ENCODE measurements at places on chromosomes 1 and 21. TPM values are rescaled to one million over a fixed set of nuclear protein-coding genes. Genes with fewer than 3 reads are reported as not detected.

- H3K27ac ChIP-seq: no peak overlapping the region
- no peak overlapping the region for H3K4me3 ChIP-seq
- H3K27me3 ChIP-seq: no peaks in the 10 kb centered on the region
- no peaks in the 10 kb centered on the region for H3K36me3 ChIP-seq
- H3K4me1 ChIP-seq: no peaks in the 10 kb centered on the region
- no peak for DNase-seq
These were observed 70.6 kb downstream of the SYT6 start for GRCh38 chr1:114082867-114083585.

DNA sequence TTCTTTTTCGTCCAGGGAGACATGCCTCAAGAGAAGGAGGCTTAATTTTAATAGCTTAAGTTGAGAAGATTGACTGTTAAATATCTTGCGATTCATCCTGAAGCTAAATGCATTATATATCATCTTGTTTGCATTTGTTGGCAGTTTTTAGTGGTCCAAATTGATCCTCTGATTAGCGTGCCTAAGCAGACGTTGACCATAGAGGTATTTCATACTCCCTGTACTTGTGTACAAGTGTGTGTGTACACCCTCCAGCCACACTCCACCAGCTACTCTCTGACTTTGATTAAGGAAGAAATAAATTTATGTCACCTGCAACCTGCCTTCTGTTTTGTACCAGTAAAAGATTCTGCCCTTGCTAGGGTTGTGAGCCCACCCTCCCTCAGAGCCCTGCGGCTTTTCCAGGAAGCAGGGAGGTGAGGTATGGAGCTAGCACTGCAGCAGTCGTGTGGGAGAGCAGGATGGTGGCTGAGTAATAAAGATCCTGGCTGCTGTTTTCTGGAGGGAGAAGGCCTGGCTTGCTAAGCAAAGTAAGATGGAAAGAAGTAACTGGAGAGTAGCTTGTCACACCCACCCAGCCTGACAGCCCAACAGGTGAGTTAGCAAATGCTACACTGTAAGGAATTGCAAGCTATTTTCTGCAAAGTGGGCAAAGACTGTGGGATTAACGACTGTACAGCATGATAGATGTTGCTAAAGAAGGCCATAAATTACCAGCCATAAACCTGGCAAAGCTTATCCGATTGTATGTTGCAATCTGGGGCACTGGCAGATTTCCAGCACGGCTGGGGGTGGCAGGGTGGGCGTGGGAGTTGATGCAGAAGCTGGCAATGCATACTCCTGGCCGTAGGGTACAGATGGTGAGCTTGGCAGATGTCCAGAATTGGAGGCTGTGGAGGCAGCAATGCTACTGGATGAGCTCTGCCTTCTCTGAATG, 170.2 kb downstream of the TNR start:
- no peaks in the 10 kb centered on the region for H3K27me3 ChIP-seq
- H3K4me1 ChIP-seq: no peaks in the 10 kb centered on the region
- H3K4me3 ChIP-seq: no peak overlapping the region
- H3K27ac ChIP-seq: no peak overlapping the region

DNA sequence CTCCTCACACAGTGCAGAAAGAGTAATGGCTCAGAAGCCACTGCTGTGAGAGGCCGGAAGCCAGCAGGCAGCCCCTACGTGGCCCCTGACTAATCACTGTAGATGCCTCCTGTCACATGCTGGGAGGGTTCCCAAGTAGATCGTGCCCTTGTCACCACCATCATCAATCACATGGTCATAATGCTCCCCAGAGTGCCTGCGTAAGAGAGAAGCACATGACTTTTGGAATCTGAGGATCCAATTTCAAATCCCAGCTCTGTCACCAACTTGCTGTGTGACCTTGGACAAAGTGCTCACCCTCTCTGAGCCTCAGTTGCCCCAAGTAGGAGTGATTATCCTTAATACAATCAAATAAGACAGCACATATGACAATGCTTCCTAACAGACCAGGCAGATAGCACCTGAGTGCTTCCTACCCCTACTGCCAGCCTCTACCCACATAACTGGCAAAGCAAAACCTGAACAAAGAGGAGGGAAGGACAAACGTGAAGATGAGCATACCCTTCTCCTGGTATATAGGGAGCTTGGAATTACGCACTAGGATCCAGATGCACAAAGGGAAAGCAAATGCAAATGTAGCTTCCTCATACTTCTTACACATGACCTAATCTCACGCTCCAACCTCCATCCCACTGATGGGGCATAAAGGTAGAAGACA, 65.7 kb downstream of the SDC3 start:
- H3K27me3 ChIP-seq: no peaks in the 10 kb centered on the region
- DNase-seq: no peak
- H3K27ac ChIP-seq: no peak overlapping the region
- H3K4me1 ChIP-seq: no peaks in the 10 kb centered on the region
- no peak overlapping the region for H3K4me3 ChIP-seq

GRCh38 chr1:160322831-160323230, 20.2 kb downstream of the COPA start:
- no peak overlapping the region for H3K4me3 ChIP-seq
- H3K4me1 ChIP-seq: no peaks in the 10 kb centered on the region
- no peak overlapping the region for H3K27ac ChIP-seq
- H3K27me3 ChIP-seq: no peaks in the 10 kb centered on the region

DNA sequence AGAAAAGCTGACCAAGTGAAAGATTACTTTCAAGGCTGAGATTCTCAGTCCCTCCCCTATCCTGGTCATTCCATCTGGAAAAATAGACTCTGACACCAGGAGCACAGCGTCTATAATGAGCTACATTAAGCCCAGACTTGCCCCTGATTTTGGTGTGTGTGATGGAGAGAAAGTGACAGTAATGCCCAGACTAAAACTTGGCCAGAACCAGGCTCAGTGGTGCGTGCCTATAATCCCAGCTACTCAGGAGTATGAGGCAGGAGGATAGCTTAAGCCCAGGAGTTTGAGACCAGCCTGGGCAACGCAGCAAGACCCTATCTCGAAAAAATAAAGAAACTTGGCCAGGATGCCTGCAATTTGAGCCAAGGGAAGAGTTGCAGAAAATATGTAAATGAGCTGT, 15.9 kb downstream of the PLEKHA6 start:
- no peaks in the 10 kb centered on the region for H3K36me3 ChIP-seq
- no peak overlapping the region for H3K4me3 ChIP-seq
- DNase-seq: no peak
- H3K4me1 ChIP-seq: peaks cover 20% of the 10 kb centered on the region
- no peaks in the 10 kb centered on the region for H3K27me3 ChIP-seq

- DNase-seq: peak; percentile 27
- H3K4me1 ChIP-seq: peaks cover 55% of the 10 kb centered on the region
- H3K4me3 ChIP-seq: no peak overlapping the region
These were observed 53.4 kb downstream of the GADD45A start for GRCh38 chr1:67738401-67738800.

DNA sequence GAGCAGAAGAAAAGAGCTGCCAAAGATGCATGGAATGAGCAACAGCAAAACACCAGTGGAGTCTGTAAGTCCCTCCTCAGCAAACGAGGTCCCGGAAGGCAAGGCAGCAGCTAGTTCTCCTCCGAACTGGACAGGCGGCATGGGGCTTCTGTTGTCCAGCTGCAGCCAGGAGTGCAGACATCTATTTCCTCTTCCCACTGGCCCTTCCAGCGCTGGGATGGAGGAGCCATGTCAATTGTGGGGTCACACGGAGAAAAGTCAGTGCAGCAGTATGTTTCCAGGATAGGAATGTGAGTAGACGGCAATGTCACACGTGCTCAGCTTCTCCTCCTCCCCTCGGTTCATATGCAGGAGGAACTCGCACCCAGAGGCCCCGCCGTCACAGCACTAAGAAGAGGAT, 46.5 kb downstream of the STX6 start:
- H3K4me1 ChIP-seq: peaks cover 4% of the 10 kb centered on the region
- no peak overlapping the region for H3K27ac ChIP-seq

- H3K4me1 ChIP-seq: no peaks in the 10 kb centered on the region
- no peaks in the 10 kb centered on the region for H3K27me3 ChIP-seq
- no peak overlapping the region for H3K27ac ChIP-seq
- H3K36me3 ChIP-seq: no peaks in the 10 kb centered on the region
- H3K4me3 ChIP-seq: no peak overlapping the region
- DNase-seq: no peak
These were observed 12.5 kb downstream of the CSDE1 start for GRCh38 chr1:114745291-114745690.

The CLCA1 gene
- not detected for total RNA-seq

The CTSE gene
- total RNA-seq: 0.23 TPM

The RIMS3 gene
- total RNA-seq: 3.1 TPM

The LHX8 gene
- not detected for total RNA-seq

The ACOT7 gene
- total RNA-seq: 179 TPM

The NUP210L gene
- total RNA-seq: 0.19 TPM
